ENCODE measurements at places on chromosomes 13 and 19. TPM values are rescaled to one million over a fixed set of nuclear protein-coding genes. Genes with fewer than 3 reads are reported as not detected.

The ZNF235 gene
- 0.69 TPM for total RNA-seq

The ZMYM2 gene
- total RNA-seq, result 17.9 TPM

The MEDAG gene
- 3.7 TPM for total RNA-seq

The CBY2 gene
- not detected for total RNA-seq

The ZNF737 gene
- total RNA-seq, result 4.5 TPM

The ZNF45 gene
- 6.8 TPM for total RNA-seq

The SLITRK5 gene
- not detected for total RNA-seq

The ERICH6B gene
- not detected for total RNA-seq

The ZNF850 gene
- 3.9 TPM for total RNA-seq

The PRR36 gene
- not detected for total RNA-seq

The ADGRE3 gene
- not detected for total RNA-seq

The DCT gene
- total RNA-seq, result not detected

The ACP5 gene
- 1.2 TPM for total RNA-seq

The ZNF493 gene
- total RNA-seq, result 1.1 TPM
